ENCODE measurements at places on chromosomes 4 and X.

GRCh38 chr4:7781993-7782392 lies 157.7 kb downstream of the AFAP1 start:
- DNase-seq = no peak

DNA sequence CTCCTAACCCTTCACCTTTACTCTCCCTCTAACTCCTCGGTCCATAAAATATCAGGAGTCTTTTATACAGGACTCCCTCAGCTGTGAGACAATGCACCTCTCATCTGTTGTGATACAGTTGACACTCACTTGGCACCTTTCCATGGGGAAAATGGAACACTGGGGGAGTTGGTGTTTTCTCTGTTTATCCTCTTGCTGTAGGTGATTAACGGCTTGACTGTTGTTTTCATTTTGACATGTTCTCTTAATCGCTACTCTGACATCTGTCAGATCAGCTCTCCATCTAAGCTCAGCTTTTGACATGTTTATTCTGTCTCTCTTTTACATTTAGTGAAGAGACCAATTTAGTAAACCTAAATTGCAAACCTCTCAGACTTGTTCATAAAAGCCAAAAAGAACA lies 604.8 kb downstream of the TRAM1L1 start:
- no peak for DNase-seq

DNA sequence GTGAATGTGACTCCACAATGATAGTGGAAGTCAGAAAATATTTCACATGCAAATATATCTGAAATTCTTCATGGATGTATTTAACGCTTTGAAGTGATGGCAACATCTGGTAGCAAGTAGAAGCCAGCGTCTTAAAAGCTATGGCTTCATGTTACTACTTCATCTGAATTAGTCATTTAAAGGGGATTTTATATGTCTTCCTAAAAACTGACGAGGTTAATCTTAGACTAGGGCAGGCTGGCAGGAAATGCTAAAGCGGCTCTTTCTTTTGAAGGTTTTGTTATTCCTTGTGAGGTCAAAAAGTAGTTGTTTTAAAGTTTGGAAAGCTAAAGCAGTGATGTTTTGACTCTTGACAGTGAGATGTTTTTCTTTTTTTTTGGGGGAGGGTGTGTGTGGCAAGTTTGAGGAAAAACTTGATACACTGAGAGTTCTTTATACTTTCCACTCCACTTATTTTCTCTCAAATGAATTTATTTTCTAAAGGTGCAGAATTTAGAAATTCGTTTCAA lies 22.6 kb downstream of the PLS3 start:
- no peak for DNase-seq

DNA sequence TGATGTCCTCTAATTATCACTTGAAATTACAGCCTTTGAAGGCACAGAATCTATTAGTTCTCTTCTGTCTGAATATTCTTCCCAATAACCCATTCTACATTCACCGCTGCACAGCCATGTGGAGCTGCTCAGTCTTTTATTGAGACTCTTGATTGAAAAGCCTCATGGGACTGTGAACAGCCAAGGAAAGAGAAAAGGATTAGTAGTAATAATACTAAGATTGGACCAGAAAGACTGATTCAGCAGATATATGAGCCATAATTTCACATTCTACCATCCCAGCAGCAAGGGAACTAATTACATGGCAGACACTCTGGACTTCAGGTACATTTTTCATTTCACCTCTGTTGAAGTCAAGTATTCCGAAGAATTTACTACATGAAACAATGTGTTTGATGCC lies 2471.7 kb downstream of the ARAP2 start:
- DNase-seq = no peak

DNA sequence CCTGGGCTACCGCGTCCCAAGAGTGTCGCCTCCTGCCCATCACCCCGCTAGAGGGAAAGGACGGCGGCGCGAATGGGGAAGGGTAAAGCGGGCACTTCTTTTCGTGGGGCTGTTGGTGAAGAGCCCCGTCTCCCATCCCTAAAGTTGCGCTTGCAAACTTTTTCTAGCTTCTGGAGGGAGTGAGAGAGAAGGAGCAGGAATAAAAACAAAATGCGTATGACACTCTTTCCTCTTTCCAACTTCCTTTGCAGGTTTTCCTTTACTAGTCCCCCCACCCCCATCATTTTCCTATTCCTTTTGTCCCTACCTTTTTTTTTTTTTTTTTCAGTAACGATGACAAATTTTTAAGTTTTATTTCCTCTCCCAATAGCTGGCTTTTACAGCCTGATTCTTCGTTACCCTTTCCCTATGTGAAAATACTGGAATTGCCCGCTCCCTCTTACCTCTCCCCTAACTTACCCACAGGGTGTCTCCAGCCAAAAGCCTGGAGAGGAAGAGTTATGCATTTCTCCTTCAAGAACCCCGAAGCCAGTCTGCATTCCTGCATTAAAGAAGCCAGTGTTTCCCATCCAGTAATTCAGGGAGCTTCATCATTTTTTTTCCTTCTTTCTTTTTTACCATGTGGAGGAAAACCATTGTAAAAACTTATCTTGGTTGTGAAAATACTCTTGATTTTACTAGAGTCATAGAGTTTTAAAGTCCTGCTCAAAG lies 613 bp upstream of the ARSJ start:
- DNase-seq = no peak

DNA sequence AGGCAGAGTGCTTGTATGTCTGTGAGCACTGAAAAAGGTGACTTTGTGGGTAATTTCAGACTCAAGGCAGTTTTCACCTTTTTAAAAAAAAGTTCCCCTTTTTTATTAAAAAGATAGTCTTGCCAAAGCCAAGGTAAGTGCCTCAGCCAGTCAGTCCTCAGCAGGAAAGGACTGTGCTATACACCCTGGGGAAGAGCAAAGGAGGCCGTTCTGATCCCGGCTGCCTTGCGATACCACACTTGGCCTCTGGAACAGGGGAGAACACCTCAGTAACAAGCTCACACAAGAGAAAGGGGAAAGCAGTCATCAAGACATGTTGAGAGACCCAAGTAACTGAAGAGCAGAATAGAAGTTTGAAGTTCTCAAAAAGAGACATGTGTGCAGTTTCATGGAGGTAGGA lies 541.7 kb downstream of the BCOR start:
- DNase-seq = no peak

GRCh38 chrX:40006106-40007017 lies 91.4 kb downstream of the BCOR start:
- DNase-seq = no peak

- DNase-seq = no peak
Observed at GRCh38 chr4:2637956-2638552, 101.6 kb downstream of the FAM193A start.
